Right cardiac atrium (tissue), 5 donors: ENCODE measurements at places on chromosomes 4 and X.

DNA sequence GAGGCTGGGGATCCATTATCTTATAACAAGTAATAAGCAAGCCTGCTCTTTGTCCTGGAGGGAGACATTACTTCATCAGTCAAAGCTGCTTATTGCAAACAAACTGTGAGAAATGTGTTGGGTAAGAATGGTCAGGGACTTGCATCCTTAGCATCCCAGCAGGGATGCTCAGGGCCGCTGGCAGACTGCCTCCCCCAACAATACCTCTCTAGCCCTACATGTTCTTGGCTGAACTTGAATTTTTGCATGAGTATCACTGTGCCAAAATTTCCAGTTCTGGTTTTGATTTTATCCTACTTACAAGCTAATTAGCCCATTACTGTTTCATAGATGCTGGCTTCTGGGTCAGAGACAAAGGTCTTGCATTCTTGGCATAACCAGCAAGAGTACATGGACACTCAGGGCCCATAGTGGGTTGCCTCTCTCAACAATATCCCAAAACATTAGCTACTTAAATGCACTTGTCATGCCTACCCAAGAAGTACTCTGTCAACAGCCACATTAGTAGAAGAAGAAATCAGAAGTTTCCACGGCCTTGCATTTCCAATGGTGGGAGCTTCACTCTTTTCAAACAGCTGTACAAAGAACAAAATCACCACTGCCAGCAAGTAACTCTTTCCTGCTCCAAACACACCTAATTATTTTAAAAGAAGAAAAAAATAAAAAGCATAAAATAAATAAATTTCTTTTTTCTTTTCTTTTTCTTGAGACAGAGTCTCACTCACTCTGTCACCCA is 41.9 kb upstream of the NEUROG2 start:
- DNase-seq, result no peak

- peak; percentile 39 for DNase-seq
These were observed 169.1 kb downstream of the TEX13A start for GRCh38 chrX:105051364-105051763.

DNA sequence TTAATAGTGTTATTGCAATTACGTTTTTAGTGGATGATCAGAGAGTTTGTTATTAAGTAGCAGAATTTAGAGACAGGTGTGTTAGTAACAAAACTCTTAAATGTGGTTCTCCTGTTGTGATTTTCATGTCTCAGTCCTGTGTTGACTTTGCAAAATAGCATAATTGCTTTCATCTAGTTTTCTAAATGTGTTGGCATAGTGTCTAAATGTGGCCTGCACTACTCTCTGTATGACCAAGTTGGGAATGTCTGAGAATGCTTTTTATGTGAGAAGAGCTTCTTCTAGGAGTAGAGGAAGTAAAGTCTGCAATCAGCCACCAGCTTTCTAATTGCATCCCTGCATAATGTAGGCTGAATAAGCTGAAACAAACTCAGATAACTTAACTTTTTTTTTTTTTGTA is 158.6 kb upstream of the FAT1 start:
- no peak for DNase-seq

DNA sequence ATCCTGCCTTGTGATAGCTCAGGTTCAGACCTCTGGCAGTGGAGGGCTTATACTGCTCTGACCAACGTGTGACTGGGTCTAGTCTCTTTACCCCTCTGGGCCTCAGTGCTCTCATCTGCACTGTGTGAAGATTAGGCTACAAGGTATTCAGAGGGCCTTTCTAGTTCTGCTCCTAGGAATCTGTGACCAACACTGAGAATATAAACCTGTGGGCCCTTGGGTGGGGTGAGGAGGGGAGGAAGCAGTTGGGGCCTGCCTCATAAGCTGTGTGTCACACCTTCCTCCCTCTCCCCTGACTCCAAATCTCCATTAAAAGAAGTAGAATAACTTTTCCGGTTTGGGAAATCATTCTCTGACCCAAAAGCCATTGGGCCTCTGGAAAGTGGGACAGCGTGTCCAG is 66.3 kb upstream of the MSN start:
- DNase-seq, result no peak
